Activated CD4-positive, alpha-beta T cell treated with anti-CD3 and anti-CD28 coated beads, Interleukin-2, Interleukin-6, amounts not matched to agents 100 ng/mL and 50 ng/mL, durations not matched to agents 16 hours and 8 hours (primary cell): ENCODE measurements at places on chromosomes 1 and 21.

DNA sequence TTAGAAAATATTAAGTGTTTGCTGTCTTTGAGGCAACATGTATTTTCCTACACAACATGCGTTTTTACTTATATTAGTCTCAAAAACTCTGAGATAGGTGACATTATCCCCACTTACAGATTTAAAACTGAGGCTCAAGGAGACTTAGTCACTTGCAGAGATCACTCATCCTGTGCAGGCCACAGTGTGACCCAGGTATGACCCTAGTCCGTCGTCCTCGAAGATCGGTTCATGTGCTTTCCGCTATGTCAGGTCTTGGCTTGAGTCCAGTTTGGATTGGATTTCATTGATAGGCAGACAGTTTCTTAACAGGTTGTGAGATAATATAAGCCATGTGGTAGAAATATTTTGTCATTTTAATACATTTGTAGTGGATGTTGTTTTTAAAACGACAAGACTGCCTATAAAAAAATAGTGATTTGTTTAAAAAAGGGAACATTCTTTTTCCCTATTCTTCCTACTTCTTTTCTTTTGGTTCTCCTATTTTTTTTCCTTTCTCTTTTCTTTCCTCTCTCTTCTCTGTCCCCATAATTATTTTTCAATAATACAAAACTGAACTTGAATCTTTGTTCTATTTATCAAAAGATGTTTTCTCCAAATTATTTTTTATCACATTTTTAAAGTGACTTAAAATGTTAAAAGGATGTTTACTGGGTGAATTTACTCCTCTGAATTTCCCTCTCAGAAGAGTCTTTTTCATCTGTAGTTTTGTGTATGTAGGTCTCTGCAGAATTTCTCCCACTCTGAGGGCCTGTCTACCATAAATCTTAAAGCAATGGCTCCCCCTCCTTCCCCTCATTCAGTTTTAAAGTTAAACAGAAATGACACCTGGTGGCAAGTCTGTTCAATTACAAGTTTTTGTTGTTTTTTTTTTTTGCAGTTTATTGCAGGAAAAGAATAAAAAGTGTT lies 81.8 kb downstream of the PHTF1 start:
- peak; percentile 32 for DNase-seq

DNA sequence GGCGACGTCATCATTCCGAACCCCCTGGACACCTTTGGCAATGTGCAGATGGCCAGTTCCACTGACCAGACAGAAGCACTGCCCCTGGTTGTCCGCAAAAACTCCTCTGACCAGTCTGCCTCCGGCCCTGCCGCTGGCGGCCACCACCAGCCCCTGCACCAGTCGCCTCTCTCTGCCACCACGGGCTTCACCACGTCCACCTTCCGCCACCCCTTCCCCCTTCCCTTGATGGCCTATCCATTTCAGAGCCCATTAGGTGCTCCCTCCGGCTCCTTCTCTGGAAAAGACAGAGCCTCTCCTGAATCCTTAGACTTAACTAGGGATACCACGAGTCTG lies 10.0 kb downstream of the PROX1 start:
- DNase-seq = no peak

DNA sequence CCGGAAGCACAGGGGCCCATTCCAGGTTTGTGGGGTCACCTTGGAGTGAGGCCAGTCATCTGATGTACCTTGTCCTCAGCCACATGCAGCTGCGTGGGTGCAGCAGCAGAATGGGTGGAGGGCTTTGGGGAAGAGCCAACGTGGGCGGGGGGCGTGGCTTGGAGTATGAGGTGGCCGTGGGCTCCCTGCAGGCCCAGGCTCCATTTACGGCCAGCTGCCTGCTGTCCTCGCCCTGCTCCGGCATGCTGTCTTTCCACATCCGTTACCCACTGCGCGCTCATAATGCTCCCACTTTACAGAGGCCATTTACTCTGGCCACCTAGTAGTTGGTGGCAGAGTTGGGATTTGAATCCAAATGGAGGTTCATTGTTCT lies 27.8 kb upstream of the TINAGL1 start:
- DNase-seq = no peak

GRCh38 chr1:24643363-24644099 lies 429 bp downstream of the SRRM1 start:
- no peak for DNase-seq

GRCh38 chr1:245205396-245205795 lies 50.6 kb downstream of the KIF26B start:
- DNase-seq = no peak

GRCh38 chr1:162088281-162088969 lies 18.9 kb downstream of the NOS1AP start:
- DNase-seq = no peak

- peak; percentile 82 for DNase-seq
These were observed at the start of gene BATF3 for GRCh38 chr1:212699625-212700222. TSS of gene BATF3 (minus strand) at chr1:212699840. CDS start at chr1:212699762, 78 bp downstream.

GRCh38 chr1:17075470-17076255 lies 21.8 kb upstream of the SDHB start:
- DNase-seq = peak; percentile 61

DNA sequence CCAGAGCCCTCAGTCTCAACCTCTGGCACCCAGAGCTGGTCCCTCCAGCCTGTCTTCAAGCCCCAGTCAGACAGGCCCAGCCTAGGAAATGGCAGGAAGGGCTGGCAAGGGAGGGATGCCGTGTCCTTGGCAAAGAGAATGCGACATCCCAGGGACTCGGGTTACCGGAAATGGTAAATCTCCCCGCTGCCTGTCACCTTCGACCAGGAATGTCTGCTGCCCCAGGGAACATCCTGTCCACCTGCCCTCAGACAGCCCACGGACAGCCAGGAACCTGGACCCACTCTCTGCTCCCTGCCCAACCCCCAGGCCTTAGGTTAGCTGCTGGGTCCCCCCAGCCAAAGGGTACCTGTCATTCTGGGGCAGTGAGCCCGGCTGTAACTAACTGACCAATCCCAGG lies 23.9 kb downstream of the HSPG2 start:
- no peak for DNase-seq

- DNase-seq = no peak
These were observed 202.8 kb downstream of the RRAGC start for GRCh38 chr1:38656726-38657125.

- no peak for DNase-seq
These were observed 14.9 kb downstream of the TMEM51 start for GRCh38 chr1:15168479-15168878.

GRCh38 chr1:177883581-177883980 lies 86.3 kb downstream of the SEC16B start:
- DNase-seq = no peak
